RPMI7951 (cell line): ENCODE measurements at places on chromosomes 11 and 22.

GRCh38 chr22:38305471-38306448, 11.5 kb downstream of the CSNK1E start:
- no peak for DNase-seq

- no peak for DNase-seq
These were observed 42.8 kb downstream of the SIK3 start for GRCh38 chr11:117055469-117055868.

GRCh38 chr11:35641171-35641897, 21.2 kb upstream of the TRIM44 start:
- no peak for DNase-seq

- no peak for DNase-seq
These were observed 62.3 kb downstream of the BTG4 start for GRCh38 chr11:111449696-111450479.

DNA sequence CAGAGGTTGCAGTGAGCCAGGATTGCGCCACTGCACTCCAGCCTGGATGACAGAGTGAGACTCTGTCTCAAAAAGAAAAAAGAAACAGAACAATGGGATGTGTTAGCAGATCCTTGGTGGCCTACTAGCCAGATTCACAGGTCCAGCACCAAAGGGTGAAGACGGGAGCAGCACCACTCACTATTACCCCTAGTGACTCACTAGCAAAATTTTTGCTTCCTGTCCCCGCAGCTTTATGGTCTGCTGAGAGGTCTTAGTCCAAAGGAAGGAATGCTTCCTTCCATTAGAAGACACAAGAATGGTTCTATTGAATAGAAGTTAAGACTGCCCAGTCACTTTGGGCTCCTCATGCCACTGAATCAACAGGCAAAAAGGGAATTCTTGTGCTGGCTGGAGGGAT, 35.9 kb upstream of the NUP50 start:
- peak; percentile 44 for DNase-seq

DNA sequence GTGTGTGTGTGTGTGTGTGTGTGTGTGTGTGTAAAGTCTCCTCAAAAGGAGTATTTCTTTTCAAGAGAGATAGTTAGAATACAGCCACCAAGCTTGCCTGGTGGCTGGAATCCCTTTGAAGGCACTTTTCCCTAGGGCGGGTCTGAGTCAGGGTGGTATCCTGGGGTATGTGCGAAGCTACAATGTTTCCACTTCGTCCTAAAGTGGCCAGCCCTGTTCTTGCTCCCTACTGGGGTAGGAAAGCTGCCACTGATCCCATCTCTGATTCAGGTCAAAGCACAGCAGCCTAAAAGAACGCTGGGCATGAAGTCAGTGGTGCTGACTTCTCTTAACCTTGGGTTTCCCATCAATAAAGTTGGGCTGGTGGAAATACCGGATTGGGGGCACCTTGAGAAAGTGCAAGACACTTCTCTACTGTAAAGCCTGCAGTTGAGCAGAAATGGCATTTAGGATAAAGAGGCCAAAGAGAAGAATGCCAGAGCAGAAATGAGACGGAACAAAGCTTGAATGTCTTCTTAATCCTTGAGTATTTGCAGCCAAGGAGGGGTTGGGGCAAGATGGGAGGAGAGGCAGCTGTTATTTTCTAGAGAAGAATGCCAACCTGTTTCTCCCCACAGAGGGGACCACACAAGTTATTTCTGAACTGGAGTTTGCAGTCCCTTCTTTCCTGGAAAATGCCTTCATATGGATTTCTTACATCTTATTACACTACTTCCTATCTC, 35.3 kb downstream of the ZNRF3 start:
- no peak for DNase-seq
